ENCODE measurements at places on chromosomes 3 and 15.
A peak's percentile ranks its signal among the peaks of the same experiment; 100 is the strongest.

DNA sequence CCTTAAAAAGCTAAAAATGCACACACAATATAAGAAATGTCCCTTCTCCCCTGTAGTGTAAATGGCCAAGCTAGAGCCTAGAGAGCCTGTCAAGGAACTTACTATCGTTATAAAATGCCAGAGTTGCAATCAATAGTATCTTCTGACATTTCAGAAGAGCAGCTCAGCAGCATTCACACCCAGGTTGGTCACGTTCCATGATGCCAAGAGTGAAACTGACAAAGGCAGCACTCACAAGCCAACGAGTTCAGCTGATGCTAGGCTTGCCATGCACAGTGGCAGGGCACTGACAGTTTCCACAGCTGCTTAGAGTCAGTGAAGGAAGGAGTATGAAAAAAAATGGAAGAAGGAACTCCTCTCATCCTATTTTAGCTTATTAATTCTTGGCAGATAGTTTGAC lies 331.4 kb upstream of the CCDC54 start:
- DNase-seq = no peak

DNA sequence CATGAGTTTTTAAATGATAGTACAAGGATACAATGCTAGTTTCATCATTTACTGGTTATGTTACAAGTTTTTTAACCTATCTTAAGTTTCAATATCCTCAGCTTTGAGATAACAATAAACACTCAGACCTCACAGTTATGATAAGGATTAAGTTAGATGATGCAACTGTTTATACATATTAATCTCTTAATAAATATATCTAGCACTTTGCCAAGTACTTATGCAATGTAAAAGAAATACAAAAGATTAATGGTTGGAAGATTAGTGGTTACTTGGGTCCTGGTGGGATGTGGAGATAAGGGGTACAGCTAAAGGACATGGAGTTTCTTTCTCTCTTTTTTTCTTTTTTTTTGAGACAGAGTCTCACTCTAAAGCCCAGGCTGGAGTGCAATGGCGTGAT lies 12.0 kb downstream of the SPPL2A start:
- no peak for DNase-seq

- no peak for DNase-seq
Measured at GRCh38 chr3:113495035-113495434, 19.9 kb downstream of the SPICE1 start.

GRCh38 chr3:111541911-111542483 lies at the start of gene CD96:
Gene CD96, plus strand, starts transcription at chr3:111542197. Its CDS starts 52 bp downstream, at chr3:111542249.
- peak; percentile 47 for DNase-seq

DNA sequence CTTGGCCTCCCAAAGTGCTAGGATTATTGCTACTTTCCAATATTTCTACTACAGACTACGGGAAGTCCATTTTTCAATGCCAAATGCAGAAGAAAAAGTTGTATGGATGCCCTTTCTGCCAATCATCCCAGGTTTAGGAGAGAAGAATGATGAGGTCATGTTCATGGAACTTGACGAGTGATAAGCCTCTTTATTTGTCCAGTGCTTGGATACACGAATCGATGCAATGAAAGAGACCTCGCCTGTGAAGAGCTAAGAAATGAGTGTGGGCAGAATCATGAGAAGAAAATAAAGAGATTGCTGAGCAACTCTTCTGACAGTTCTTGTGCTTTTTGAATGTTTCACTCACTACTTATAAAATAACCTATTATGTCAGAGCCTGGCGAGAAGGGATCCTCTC lies 996 bp upstream of the SLC28A1 start:
- DNase-seq = no peak

Measured in activated CD4-positive, CD25-positive, alpha-beta regulatory T cell treated with anti-CD3 and anti-CD28 coated beads, Interleukin-2, amount 50 U/mL, for 72 hours (primary cell).